CD4-positive, alpha-beta T cell (primary cell): ENCODE measurements at places on chromosomes 2 and 18. TPM values are rescaled to one million over a fixed set of nuclear protein-coding genes. Genes with fewer than 3 reads are reported as not detected.

DNA sequence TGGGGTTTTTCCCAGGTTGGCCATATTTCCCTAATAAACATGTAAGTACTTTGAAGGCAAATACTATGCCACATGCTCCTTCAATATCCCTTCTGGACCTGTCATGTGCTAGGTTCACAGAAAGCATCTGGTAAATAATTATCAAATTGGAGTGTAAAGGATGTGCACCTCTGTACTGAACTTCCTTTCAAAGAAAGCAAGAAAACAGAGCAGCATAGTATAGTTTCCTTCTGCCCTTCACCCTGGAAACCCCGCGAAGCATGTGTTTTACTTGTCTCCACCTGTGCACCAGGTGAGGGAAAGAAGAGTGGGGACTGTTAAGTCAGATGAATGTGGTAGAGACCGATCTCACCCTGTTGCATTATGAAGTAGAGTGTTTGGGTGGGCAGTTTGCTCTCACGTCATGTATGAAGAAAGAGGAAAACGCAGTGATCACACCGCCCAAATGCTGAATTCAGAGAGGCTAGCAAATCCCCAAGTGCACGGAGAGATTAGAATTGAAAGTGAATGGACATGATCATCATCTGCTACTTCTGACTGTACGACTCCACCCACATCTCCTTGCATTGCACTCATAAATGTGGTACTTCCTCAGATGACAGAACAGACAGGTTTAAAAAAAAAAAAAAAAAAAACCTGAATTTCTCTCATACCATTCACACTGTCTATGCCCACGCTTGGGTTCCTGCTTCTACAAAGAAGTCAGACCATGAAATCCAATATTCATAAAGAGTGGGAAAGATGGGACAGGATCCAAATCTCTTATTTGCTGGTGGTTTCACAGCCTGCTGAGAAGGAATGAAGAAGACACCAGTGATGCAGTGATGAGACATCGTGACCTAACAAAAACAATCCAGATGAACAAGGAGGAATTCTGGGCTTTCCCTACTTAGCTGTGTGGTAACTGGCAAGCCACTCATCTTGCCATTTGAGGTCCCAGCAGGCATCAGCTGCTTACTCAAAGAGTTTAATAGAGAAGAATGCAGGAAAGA is 448.6 kb downstream of the BCL11A start:
- H3K27ac ChIP-seq: no peak overlapping the region
- no peaks in the 10 kb centered on the region for H3K27me3 ChIP-seq
- H3K4me1 ChIP-seq: no peaks in the 10 kb centered on the region
- no peak for DNase-seq

DNA sequence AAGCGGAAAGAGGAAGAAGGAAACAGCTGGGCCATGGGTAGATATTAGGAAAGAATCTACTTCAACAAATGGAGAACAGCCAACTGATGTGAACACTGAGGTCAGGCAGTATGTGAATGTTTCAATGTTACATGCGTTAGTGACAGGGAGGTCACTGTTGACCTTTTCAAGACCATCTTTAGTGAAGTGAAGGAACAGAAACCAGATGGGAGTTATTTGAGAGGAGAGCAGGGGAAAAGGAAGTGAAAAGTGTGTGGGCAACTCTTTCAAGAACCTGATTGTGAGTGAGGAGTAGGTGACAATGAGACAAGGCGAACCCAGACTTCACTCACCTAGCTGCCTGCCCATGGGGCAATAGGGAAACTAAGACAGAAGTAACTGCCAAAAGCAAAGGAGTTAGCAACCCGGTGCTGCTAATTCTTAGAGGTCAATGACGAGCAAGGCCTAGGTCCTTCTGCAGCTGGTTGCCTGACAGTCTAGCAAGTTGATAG is 67.0 kb downstream of the SP3 start:
- H3K4me3 ChIP-seq: no peak overlapping the region
- no peak overlapping the region for H3K27ac ChIP-seq
- no peak for DNase-seq
- no peaks in the 10 kb centered on the region for H3K4me1 ChIP-seq
- no peaks in the 10 kb centered on the region for H3K36me3 ChIP-seq

GRCh38 chr18:3055816-3056215 is 42.9 kb upstream of the LPIN2 start:
- H3K36me3 ChIP-seq: no peaks in the 10 kb centered on the region
- H3K27me3 ChIP-seq: no peaks in the 10 kb centered on the region
- no peak overlapping the region for H3K4me3 ChIP-seq
- no peak overlapping the region for H3K27ac ChIP-seq
- DNase-seq: no peak

- H3K27me3 ChIP-seq: no peaks in the 10 kb centered on the region
- DNase-seq: no peak
- no peak overlapping the region for H3K27ac ChIP-seq
- H3K36me3 ChIP-seq: no peaks in the 10 kb centered on the region
- no peak overlapping the region for H3K4me3 ChIP-seq
These were observed 275.3 kb downstream of the DCC start for GRCh38 chr18:52615321-52615720.

DNA sequence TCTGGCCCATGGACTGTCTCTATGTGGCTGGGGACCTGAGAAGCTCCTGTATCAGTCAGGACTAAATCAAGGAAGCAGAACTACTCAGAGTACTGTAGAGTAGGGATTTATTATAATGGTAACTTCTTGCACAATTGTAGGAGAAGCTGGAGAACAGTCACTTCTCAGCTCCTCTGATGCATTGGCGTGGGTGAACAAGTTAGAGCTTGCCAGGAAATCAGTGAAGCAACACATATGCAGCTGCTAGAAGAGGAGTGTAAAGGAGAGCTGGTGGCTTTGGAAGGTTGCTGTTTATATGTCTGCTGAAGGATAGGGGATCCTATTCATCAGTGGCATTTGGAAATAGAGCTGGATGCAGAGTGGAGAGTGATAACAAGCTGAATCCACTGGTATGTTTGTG is 215.5 kb upstream of the CWC22 start:
- DNase-seq: no peak
- H3K36me3 ChIP-seq: no peaks in the 10 kb centered on the region
- H3K27ac ChIP-seq: no peak overlapping the region
- no peaks in the 10 kb centered on the region for H3K27me3 ChIP-seq
- no peaks in the 10 kb centered on the region for H3K4me1 ChIP-seq

- no peaks in the 10 kb centered on the region for H3K27me3 ChIP-seq
- H3K4me1 ChIP-seq: peaks cover 57% of the 10 kb centered on the region
- H3K27ac ChIP-seq: peak overlapping the region; percentile 33
- no peak overlapping the region for H3K4me3 ChIP-seq
These were observed 94.1 kb downstream of the ANKRD44 start for GRCh38 chr2:197216361-197216979.

DNA sequence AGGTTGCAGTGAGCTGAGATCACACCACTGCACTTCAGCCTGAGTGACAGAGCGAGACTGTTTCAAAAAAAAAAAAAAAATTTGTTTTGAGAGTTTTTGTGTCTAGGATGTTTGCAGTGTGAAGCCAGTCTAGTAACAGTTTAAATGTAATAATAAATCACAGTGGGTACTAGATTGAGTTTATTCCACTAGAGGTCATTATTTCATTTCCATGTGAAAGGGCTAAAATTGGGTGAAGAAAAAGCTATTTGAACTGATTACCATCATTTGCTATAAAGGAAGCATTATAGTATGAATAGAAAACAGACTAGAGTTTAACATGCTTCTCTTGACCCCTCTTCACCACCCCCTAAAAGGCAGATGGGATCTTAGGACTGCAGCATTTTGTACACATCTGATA is 20.3 kb downstream of the SNRPD1 start:
- H3K27me3 ChIP-seq: no peaks in the 10 kb centered on the region
- H3K4me3 ChIP-seq: no peak overlapping the region
- H3K36me3 ChIP-seq: peaks cover 37% of the 10 kb centered on the region
- no peak overlapping the region for H3K27ac ChIP-seq

Gene FAM228A
- total RNA-seq: 0.20 TPM

Gene MSGN1
- not detected for total RNA-seq

Gene ERMN
- 18.0 TPM for total RNA-seq
